ENCODE measurements at places on chromosomes 3 and 15.

GRCh38 chr15:26232691-26233090, 369.6 kb upstream of the ATP10A start:
- no peak for DNase-seq

GRCh38 chr15:88739541-88739940, 63.7 kb upstream of the ACAN start:
- no peak for DNase-seq

GRCh38 chr3:185094697-185095096, 58.2 kb downstream of the C3orf70 start:
- DNase-seq = no peak

- peak; percentile 53 for DNase-seq
These were observed 9.1 kb upstream of the MFSD1 start for GRCh38 chr3:158792709-158793108.

GRCh38 chr3:138361561-138361971, 13.2 kb downstream of the MRAS start:
- DNase-seq = no peak

GRCh38 chr3:31384117-31384516, 148.6 kb upstream of the STT3B start:
- no peak for DNase-seq

DNA sequence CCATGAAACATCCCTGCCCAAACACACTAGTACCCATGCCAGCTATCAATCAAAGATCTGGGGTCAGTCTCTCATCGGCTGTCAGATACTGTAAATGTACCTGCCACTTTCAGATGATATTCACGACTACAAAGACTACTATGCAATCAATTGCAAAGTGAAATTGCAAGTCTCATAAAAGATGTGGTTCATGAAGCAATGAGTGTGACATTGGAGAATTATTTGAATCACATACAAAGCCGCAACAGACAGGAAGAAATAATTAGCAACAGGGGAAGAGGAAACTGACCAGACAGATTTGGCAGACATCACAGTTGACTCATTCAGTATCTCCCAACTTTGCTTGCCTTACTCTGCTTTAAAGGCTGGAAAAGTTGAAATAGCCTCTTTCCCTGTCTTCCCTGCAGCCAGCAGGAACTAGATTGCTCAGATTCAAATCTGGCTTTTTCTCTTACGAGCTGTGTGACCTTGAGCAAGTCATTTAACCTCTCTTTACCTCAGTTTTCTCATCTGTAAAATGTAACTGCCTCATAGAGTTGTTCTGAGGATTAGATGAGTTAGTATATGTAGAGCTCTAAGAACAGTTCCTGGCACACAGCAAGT, 95.7 kb upstream of the C3orf80 start:
- peak; percentile 38 for DNase-seq

- no peak for DNase-seq
These were observed 18.7 kb downstream of the ZNF80 start for GRCh38 chr3:114218578-114219185.

DNA sequence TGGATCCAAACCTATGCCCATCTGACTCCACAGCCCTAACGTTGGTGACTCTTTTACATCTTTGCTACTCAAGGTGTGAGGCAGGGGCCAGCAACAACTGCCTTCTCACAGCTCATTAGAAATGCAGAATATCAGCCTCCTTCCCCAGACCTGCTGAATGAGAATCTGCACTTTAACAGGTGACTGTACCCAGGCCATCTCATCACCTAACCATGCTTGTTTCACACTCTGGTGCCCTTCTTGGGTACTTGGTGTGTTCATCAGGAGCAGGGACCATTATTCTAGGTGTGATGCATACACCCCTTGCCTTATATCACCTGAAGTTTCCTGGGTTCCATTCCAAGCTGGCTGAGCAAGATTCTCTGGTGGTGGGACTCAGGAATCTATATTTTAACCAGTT, 196.3 kb upstream of the LMCD1 start:
- DNase-seq = no peak

GRCh38 chr3:196174652-196175051, 36.5 kb downstream of the ZDHHC19 start:
- no peak for DNase-seq

DNA sequence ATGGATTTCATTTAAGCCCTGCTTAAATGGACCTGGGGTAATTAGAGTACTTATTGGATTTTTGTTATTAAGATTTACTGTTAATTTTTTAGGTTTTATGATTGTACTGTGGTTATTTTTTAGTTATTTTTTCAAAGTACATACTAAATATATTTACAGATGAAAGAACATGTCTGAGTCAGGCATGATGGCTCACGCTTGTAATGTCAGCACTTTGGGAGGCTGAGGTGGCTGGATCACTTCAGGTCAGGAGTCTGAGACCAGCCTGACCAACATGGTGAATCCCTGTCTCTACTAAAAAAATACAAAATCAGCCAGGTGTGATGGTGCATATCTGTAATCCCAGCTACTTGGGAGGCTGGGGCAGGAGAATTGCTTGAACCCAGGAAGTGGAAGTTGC, 16.2 kb upstream of the RPL24 start:
- DNase-seq = no peak

GRCh38 chr3:110165370-110165743, 828.0 kb upstream of the DPPA4 start:
- DNase-seq = no peak

DNA sequence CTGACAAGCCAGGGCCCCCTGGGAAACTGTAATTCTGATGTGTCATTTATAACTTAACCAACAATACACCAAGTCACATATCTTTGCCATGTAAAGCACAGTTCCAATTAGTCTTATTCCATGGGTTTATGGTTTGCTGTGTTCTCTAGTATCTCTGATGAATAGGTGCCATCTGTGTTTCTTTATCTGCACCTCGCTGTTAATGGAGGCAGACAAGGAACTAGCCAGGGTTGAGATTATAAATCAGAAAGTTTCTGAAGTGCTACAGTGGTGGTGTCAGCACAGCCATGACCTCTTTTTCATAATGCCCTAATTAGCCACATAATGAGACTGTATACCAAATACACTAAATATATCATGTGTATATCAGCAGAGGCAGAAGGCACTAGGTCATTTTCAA, 866.4 kb downstream of the PLOD2 start:
- no peak for DNase-seq

DNA sequence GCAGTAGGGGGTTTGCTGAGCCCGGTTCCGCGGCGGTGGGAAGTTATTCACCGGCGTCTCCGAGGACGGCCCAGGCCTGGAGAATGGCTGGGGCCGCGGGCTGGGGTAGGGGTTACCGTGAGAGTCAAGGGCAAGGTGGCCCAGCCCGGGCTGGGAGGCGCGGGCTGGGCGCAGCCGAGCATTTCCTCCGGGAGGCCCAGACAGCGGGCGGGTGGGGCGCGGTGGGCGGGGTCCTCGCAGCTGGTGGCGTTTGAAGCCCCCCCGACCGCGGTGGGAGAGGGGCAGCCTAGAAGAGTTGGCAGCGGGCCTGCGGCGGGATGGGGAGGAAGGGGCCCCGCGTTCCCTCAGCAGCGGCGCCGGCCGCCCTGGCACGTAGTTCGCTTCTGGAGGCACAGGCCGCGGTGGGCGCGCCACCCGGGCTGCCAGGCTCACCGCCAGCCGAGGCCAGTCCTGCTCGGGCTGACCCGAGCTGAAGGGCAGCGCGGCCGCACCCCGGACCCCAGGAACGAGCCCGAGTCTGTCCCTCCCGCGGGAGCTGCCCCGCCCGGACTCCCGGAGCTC, 960 bp upstream of the KLF13 start:
- no peak for DNase-seq

DNA sequence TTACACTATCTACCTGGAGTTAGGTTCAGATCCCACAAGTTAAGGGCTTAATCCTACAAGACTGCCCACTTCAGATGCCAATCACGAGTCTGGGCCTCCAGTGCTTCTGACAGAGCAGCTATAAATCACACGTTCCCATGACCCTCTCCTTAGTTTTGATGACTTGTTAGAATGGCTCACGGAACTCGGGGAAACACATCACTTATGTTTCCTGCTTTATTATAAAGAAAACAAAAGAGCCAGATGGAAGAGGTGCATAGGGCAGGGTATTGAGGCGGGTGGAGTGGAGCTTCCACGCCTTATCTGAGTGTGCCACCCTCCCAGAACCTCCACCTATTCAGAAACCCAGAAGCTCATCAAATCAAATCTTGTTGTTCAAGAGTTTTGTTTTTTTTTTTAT, 170.8 kb downstream of the MOBP start:
- no peak for DNase-seq

GRCh38 chr15:98580572-98580971, 67.8 kb upstream of the IGF1R start:
- no peak for DNase-seq

DNA sequence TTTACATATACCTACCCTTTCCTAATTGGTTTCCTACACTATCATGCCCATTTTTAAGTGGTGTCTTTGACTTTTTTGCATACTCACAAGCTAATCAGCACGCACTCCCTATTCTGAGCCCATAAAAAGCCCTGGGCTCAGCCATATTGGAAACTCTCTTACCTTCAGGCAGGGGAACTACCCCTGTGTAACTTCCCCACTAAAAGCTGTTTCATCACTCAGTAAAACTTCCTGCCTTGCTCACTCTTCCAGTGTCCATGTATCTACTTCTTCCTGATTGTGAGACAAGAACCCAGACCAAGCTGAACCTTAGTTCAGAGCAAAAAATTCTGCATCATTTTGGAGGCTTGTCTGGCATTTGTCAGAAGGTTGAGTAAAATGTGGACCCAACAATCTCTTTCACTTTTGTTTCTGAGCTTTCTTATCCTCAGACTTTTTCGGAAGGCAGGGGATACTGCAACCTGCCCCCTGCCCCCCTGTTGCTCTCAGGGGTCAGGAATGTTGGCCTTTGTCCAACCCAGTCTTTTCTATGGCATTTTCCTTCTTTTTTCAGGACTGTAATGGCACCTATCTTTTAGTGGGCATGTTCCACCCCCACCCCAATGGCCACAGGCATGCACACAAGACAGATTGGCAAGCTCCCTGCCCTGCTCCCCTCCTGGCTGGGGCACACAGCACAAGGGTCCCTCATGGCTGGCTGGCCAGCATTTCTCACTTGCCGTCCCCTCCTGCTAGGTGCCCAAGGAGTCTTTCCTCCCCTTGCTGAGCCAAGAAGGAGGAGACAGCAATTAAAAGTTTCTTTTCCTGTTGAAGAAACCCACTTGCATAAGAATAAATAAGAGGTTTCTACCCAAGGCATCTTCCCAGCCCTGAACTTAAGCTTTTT, 26.3 kb upstream of the TMEM45A start:
- DNase-seq = no peak

DNA sequence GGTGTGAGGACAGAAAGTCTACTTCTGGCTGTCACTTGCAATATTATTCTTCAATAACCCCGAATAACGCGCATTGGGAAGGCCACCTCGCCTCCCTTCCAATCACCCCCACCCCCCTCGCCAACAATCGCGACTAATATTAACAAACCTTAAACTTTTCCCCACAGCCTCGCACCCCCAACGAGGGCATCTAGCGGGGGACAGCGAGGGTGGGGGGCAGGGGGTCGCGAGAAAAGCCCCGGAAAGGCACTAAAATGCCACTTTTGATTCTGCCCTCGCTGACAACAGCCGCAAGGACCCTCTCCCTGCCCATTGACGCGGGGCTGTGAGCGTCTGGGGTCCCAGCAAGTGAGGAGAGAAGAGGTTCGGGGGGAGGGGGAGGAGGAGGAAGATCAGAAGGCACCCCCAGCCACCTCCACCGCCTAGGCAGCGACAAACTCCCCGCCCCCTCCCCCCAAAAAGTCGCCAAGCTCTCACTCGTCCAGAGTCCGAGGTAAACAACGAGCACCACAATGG, 868 bp downstream of the SATB1 start:
- peak; percentile 52 for DNase-seq

DNA sequence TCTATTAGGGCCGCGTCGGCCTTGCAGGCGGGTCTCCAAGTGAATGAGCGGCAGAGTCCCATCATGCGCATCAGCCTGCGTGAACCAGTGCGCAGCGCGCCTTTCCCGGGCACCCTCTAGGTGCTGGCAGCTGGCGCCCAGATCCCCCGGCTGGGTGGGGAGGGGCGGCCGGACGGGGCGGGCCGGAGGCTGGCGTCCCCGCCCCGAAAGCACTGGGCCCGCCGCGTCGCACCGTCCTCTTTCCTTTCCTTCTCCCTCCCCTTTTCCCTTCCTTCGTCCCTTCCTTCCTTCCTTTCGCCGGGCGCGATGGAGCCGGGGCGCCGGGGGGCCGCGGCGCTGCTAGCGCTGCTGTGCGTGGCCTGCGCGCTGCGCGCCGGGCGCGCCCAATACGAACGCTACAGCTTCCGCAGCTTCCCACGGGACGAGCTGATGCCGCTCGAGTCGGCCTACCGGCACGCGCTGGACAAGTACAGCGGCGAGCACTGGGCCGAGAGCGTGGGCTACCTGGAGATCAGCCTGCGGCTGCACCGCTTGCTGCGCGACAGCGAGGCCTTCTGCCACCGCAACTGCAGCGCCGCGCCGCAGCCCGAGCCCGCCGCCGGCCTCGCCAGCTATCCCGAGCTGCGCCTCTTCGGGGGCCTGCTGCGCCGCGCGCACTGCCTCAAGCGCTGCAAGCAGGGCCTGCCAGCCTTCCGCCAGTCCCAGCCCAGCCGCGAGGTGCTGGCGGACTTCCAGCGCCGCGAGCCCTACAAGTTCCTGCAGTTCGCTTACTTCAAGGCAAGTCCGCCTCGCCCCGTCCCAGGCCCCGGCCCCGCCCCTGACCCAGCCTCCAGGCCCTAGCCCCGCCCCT, at the start of gene CRTAP:
CRTAP (plus strand) TSS at position 243 of the 850 bp plus-strand sequence; CDS start at position 307, 64 bp downstream.
- DNase-seq = peak; percentile 98

GRCh38 chr3:179076243-179077027, 4.8 kb upstream of the ZMAT3 start:
- DNase-seq = no peak

- DNase-seq = peak; percentile 76
These were observed at the start of gene PHLDB2 for GRCh38 chr3:111859061-111859973. Gene PHLDB2, plus strand, starts transcription at chr3:111859265. Its CDS starts 24,813 bp downstream, at chr3:111884078.

GRCh38 chr3:46642971-46643370, 30.6 kb downstream of the FAM240A start:
- DNase-seq = no peak

DNA sequence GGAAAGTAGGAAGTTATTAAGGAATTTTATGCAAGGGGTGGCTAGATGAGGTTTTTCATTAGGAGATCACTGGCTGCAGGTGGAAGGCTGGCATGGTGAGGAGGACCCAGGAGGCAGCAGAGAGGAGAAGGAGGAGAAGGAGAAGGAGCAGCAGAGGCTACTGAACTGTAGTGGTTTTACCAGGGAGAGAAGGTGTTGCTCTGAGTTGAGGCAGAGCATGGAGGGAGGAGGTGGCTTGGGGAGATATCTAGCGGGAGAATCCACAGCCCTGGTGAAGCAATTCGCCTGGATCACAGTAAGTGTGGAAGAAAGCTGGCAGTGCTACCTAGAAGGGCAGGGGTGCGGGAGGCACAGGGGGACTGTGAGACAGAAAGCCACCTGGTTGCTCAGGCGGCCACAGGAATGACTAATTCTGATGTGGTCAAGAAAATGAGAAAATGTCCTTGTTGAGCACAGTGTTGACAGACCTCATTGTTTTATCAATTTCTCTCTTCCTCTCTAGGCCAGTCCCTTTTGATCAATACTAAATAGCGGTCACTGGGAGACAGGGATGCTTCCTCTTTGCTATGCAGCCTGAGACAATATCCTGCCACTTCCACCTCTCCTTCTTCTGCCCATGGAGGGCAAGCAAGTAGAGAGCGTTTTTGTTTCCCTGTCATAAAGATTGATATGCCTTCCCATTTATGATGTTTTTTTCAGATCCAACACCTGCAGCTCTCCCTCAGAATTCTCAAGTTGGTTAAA, 94.6 kb downstream of the EEFSEC start:
- DNase-seq = no peak
